ENCODE measurements at places on chromosomes 4 and X. TPM values are rescaled to one million over a fixed set of nuclear protein-coding genes. Genes with fewer than 3 reads are reported as not detected.

NCAPG gene
- 46.9 TPM for total RNA-seq

HS6ST2 gene
- total RNA-seq, result not detected

ACOT9 gene
- 8.2 TPM for total RNA-seq

GAGE12E gene
- total RNA-seq, result not detected

GPRIN3 gene
- total RNA-seq, result 30.2 TPM

SPANXN3 gene
- not detected for total RNA-seq

DDIT4L gene
- total RNA-seq, result not detected

DOK7 gene
- total RNA-seq, result not detected

TCEAL1 gene
- 4.2 TPM for total RNA-seq

HSFX1 gene
- total RNA-seq, result 0.47 TPM

MTMR8 gene
- 7.2 TPM for total RNA-seq

HTT-AS gene
- not detected for total RNA-seq

C1QTNF7 gene
- total RNA-seq, result not detected

RAI2 gene
- total RNA-seq, result 2.2 TPM

JCHAIN gene
- total RNA-seq, result not detected

RAB39B gene
- total RNA-seq, result 3.9 TPM

TREX2 gene
- 3.8 TPM for total RNA-seq

TMPRSS11D gene
- not detected for total RNA-seq

PPP1R2C gene
- not detected for total RNA-seq

SSX3 gene
- total RNA-seq, result not detected

HSFX3 gene
- total RNA-seq, result not detected

EFHC2 gene
- 1.2 TPM for total RNA-seq

CT47B1 gene
- not detected for total RNA-seq

ADGRG4 gene
- total RNA-seq, result not detected

CLDN22 gene
- not detected for total RNA-seq

TMEM271 gene
- not detected for total RNA-seq

TCEAL6 gene
- total RNA-seq, result not detected

SMR3B gene
- not detected for total RNA-seq

FHL1 gene
- total RNA-seq, result 21.6 TPM

PLP1 gene
- total RNA-seq, result not detected

TLR2 gene
- total RNA-seq, result 3.2 TPM

Measured in naive thymus-derived CD4-positive, alpha-beta T cell (primary cell).